Body of pancreas (tissue), 4 donors: ENCODE measurements at places on chromosomes 7 and 10.

DNA sequence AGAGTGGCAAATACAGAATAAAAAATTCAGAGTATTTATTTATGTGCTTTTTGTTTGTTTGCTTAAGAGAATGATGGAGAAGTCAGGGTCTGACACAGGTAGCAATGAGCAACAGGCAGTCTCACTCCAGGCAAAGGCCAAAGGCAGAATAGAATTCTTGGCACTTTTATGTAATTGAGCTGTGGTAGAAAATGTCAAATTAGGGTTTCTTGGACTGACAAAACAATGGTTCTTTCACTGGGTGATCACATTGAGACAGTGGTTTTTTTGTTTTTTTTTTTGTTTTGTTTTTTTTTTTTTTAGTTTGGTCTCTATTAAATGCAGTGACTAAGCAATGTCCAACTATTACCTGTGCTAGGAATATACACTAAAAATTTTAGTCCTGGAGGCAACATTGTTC, 27.4 kb downstream of the POM121L12 start:
- no peak overlapping the region for H3K4me3 ChIP-seq
- no peak overlapping the region for H3K27ac ChIP-seq
- H3K27me3 ChIP-seq = no peaks in the 10 kb centered on the region
- DNase-seq = no peak
- H3K36me3 ChIP-seq = no peaks in the 10 kb centered on the region

DNA sequence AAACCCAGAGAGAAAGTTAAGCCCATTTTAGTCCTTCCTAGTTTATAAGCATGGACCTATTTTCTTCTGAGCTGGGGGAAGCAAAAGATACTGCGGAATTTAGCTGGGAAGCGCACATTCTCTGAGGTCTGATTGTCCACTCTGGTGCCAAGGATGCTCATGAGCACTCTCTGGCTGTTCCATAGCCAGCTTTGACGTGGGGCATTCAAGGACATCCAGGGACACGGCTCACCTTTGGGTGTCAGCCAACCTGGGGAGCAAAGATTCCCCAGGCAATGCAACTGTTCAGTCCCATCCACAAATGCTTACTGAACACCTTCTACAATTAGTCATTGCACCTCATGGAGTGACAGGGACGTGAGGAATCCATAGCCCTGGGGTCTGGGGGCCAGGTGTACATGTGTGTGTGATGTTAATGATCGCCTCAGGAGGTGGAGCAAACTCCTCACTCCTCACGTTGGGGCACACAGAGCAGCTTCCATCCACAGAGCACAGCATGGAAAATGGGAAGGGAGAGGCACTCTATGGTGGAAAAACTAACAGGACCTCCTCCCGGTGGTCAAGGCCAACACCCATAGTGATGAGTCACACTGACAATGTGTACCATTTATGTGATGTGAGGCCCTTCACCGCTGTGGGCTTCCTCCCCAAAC, 67.5 kb upstream of the IGFBP3 start:
- no peak for DNase-seq
- no peak overlapping the region for H3K4me3 ChIP-seq
- no peaks in the 10 kb centered on the region for H3K27me3 ChIP-seq
- no peaks in the 10 kb centered on the region for H3K4me1 ChIP-seq
- H3K27ac ChIP-seq = no peak overlapping the region

GRCh38 chr10:1601406-1601805, 135.9 kb downstream of the ADARB2 start:
- no peak overlapping the region for H3K4me3 ChIP-seq
- no peaks in the 10 kb centered on the region for H3K36me3 ChIP-seq
- H3K27ac ChIP-seq = no peak overlapping the region
- no peak for DNase-seq
- no peaks in the 10 kb centered on the region for H3K4me1 ChIP-seq

GRCh38 chr10:128263891-128264688, 137.9 kb upstream of the MKI67 start:
- no peak overlapping the region for H3K4me3 ChIP-seq
- peak; percentile 62 for DNase-seq
- peaks cover 9% of the 10 kb centered on the region for H3K27me3 ChIP-seq
- H3K27ac ChIP-seq = no peak overlapping the region
- no peaks in the 10 kb centered on the region for H3K4me1 ChIP-seq

DNA sequence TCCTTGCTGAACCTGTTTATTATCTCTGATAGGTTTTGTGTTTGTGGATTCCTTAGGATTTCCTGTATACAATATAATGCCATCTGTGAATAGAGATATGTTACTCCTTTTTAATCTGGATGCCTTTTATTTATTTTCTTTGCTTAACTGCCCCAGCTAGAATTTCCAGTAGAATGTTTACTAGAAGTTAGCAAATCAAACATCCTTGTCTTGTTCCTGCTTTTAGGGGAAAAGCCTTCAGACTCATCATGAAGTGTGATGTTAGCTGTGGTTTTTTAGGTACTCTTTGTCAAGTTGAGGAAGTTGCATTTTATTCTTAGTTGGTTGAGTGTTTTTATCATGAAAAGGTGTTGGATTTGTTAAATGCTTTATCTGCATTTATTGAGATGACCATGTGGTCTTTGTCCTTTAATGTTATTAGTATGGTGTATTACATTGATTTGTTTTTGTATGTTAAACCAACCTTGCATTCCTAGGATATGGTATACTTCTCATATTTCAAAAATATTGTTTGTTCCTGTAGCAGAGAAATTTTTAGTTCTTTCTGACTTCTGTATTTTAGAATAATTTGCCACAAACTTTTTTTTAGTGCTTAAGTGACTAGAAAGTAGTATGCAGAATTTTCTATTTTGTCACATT, 24.3 kb downstream of the PPP2R2D start:
- H3K4me1 ChIP-seq = peaks cover 49% of the 10 kb centered on the region
- no peak overlapping the region for H3K4me3 ChIP-seq
- no peaks in the 10 kb centered on the region for H3K36me3 ChIP-seq

DNA sequence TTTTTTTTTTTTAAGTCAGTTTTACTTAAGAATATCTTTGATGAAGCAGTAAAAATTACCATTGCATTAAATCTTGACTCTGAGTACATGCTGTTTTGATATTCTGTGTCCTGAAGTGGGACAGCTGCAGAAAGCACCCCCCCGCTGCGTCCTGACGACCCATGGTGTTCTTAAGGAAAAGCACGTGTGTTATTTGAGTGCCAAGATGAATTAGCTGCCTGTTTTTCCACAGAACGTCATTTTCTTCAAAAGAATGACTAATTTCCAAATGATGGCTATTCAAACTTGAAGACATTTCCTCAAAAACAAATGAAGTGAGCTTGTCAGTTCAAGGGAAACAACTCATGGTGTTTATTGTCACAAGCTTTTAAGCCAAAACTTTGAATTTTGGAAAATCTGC, 45.9 kb downstream of the CREM start:
- no peak overlapping the region for H3K27ac ChIP-seq
- H3K27me3 ChIP-seq = no peaks in the 10 kb centered on the region
- H3K4me3 ChIP-seq = no peak overlapping the region
- no peak for DNase-seq
- no peaks in the 10 kb centered on the region for H3K36me3 ChIP-seq

DNA sequence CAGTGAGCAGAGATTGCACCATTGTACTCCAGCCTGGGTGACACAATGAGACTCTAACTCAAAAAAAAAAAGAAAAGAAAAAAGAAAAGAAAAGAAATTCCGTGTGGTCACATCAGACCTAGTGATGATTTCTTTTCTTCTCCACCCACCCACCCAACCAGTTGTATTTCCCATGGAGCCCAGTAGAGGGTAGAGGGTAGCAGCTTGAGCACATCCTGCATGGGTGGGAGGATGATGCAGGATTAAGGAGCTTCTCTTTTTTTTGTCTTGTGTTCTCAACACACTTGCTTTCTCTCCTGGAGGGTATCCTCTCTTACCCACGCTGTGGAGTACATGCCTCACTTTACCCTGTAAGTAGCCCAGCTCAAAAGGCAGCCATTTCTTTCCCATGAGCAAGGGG, 118.6 kb upstream of the CARD11 start:
- H3K4me1 ChIP-seq = peaks cover 64% of the 10 kb centered on the region
- no peaks in the 10 kb centered on the region for H3K36me3 ChIP-seq
- H3K27ac ChIP-seq = no peak overlapping the region
- no peak for DNase-seq

DNA sequence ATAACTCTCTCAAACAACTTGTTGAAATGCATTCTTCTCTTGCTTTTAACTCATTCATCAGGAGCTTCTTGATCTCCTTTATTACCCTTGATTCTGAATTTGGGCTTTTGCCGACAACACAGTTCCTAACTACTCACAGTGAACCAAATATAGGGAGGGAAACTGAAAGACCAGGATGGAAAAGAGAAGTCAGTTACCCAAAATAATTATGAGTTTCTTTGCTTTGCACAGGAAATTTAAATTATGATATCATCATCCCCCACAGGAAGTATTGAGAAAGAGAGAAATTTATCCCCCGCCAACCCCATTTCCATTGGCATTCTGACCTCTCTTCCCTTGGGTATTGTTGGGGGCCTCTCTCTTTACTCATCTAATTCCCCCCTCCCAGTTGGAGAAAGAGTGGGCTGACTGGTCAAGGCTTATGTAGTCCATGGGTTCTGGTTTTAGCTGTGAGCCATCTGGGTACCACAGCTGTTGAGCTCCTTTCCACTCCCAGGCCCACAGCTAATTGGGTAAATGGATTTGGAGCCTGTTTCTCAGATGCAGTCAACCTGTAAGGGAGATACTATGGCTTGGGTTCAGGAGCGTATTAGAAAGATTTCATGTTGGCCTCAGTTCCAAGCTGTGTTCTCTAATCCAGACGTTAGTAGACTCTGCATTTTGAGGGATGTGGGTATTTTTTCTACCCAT, 109.0 kb downstream of the FZD1 start:
- H3K27ac ChIP-seq = no peak overlapping the region
- H3K4me1 ChIP-seq = no peaks in the 10 kb centered on the region
- H3K36me3 ChIP-seq = no peaks in the 10 kb centered on the region

DNA sequence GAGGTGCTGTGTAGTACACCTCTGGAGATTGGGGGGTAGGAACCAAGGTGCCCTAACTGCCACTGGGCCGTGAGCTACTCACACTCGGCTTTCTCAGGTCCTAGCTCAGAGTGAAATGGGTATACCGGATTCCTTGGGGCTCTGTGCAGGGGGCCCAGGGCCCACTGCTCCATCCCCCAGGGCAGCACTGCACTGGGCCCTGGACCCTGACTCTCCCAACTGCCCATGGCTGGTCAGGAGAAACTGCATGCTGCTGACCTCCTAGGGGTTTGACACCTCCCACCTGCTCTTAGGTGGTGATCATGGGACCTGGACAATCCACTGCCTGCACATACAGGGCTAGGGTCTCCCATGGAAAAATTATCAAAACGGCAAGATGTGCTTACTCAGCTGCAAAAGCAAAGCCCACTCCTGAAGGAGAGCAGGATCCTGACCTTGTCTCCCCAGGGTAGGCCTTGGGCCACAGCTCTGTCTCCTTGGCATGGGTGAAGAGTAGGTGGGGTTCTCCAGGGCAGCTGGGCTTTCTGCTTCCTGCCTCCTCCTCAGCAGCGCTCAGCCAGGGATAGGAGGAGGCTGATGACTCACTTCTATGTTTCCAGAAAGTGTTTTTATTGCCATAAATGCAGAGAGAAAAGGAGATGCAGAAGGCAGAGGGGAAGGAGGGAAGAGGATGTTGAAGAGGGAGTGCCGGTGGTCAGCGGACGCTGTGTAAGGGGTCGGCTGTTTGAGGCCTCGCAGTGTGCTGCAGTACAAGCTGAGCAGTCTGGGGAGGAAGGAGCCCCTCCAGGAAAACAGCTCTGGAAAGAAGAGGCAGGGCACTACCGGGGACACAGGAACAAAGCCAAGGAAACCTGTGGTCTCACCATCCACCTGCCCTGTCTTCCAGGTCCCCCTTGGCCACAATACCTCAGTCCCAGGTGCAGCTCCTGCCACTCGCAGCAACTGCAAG, 107.8 kb downstream of the ARHGAP22 start:
- no peaks in the 10 kb centered on the region for H3K27me3 ChIP-seq
- no peak for DNase-seq
- no peak overlapping the region for H3K4me3 ChIP-seq
- no peaks in the 10 kb centered on the region for H3K4me1 ChIP-seq
- no peak overlapping the region for H3K27ac ChIP-seq

GRCh38 chr7:7099584-7100014, 82.7 kb upstream of the C1GALT1 start:
- H3K27me3 ChIP-seq = no peaks in the 10 kb centered on the region
- peak; percentile 77 for DNase-seq
- H3K27ac ChIP-seq = peak overlapping the region; percentile 46
- H3K4me1 ChIP-seq = peaks cover 15% of the 10 kb centered on the region
- H3K4me3 ChIP-seq = no peak overlapping the region

DNA sequence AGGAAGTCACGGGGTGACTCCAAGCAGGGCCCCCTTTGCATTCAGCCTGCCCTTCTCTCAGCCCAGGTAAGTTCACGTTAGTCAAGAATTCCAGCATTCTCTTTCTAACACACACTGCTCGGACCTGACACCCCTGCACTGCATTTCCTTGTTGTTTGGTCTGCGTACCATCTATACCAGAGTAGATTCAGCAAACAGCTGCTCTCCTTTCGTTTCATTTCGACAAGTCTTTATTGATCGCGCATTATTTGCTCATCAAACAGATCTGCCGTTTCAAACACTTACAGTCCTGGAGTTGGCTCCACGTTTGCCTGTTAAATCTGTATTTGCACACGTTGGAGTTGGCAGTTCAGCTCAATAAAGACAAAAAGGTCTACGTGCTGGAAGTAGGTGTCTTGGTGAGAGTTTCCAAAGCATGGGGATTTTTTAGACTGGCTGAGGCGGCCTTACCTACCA, 495.1 kb downstream of the RPS24 start:
- H3K27ac ChIP-seq = no peak overlapping the region
- H3K4me1 ChIP-seq = peaks cover 22% of the 10 kb centered on the region
- H3K4me3 ChIP-seq = no peak overlapping the region
- no peak for DNase-seq

- no peak overlapping the region for H3K27ac ChIP-seq
- no peaks in the 10 kb centered on the region for H3K4me1 ChIP-seq
- DNase-seq = no peak
- H3K36me3 ChIP-seq = no peaks in the 10 kb centered on the region
- no peaks in the 10 kb centered on the region for H3K27me3 ChIP-seq
Observed at GRCh38 chr10:127456122-127456521, 93.0 kb upstream of the NPS start.

GRCh38 chr7:134866617-134867016, 87.2 kb downstream of the CALD1 start:
- no peak overlapping the region for H3K27ac ChIP-seq
- no peaks in the 10 kb centered on the region for H3K27me3 ChIP-seq
- H3K4me3 ChIP-seq = no peak overlapping the region

DNA sequence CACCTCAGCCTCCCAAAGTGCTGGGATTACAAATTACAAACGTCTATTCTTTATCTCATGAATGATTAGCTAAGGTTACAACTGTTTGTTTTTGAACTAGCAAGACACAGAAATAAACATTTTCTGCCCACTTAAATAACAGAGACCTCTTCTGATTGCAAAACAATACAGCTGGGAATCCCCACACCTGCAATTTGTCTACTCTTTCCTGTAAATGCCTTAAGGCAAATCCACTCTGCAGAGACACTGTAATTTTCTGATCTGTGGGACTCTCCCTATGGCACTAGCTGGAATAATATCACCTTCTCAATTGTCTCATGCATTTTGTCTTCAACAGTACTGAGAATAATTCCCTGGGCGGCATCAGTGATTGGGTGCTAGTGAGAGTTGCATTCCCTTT, 149.3 kb upstream of the FAM3C start:
- no peaks in the 10 kb centered on the region for H3K27me3 ChIP-seq
- H3K4me3 ChIP-seq = no peak overlapping the region
- H3K27ac ChIP-seq = peak overlapping the region; percentile 8
- H3K4me1 ChIP-seq = peaks cover 28% of the 10 kb centered on the region
